Activated CD4-positive, alpha-beta T cell treated with anti-CD3 and anti-CD28 coated beads, Interleukin-2, amount 50 U/mL, for 1 hour (primary cell): ENCODE measurements at places on chromosomes 5 and 9.

DNA sequence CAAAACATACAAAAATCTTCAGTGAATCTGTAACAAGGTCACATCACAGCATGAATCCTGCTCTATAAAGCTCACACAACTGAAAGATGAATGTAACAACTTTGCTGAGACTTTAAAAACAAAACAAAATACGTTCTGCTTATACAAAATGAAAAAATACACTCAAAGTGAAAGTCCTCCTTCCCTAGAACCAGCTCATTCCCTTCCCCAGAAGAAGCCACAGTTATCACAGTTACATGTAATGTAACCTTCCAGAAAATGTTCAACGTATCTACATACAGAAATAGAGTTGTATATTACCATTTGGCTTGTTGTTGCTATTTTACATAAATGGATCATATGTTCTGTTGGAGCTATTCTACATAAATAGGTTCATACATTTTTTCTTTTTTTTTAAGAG lies 2.6 kb downstream of the AUH start:
- no peak for DNase-seq

- DNase-seq: no peak
Observed at GRCh38 chr5:131794586-131794985, 2.2 kb downstream of the FNIP1 start.

DNA sequence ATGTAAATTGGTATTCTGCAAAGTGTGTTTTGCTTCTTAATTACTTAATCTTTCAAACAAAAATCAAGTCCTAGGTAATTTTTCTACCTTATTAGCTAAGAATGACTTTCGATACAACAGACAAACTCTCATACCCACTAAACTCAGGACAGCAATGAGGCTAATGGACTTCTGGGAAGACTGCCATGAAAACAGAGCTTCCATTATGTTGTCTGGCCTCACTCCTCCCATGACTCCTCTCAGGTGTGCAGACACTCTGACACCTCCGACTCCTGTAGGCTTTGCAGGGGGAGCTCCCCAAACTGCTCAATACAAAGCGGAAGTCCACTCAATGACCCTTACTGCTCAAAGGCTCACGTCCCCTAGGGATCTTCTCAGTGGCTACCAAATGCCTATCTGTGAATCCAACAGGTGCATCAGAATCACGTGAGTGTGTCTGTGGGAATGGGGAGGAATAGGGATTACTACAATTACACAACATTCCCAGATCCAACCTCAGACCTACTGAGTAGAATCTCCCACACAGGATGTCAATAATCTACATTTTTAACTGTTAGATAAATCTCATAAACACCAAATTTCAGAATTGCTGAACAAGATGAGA lies 289.9 kb downstream of the RAB3C start:
- no peak for DNase-seq

- DNase-seq: no peak
Observed at GRCh38 chr9:77922591-77922990, 109.0 kb downstream of the GNAQ start.

- no peak for DNase-seq
Observed at GRCh38 chr9:105141146-105141975, 103.1 kb upstream of the SLC44A1 start.

DNA sequence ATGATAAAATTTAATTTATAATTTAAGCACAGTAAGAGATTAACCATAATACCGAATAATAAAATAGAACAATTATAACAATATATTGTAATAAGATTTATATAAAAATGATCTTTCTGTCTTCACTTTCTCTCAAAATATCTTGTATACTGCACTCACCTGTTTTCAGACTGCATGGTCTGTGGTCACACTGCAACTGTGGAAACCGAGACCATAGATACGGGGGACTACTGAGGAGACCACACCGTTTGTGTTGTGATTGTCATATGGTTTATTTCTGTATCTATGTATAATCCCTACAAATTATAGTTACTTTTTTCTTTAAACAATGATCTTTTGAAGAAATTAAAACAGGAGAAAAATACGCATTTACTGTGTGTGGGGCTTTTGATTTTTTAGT lies 78.8 kb upstream of the TNFAIP8 start:
- no peak for DNase-seq
